Endothelial cell of umbilical vein (primary cell): ENCODE measurements at places on chromosomes 1 and 21. TPM values are rescaled to one million over a fixed set of nuclear protein-coding genes. Genes with fewer than 3 reads are reported as not detected.

DNA sequence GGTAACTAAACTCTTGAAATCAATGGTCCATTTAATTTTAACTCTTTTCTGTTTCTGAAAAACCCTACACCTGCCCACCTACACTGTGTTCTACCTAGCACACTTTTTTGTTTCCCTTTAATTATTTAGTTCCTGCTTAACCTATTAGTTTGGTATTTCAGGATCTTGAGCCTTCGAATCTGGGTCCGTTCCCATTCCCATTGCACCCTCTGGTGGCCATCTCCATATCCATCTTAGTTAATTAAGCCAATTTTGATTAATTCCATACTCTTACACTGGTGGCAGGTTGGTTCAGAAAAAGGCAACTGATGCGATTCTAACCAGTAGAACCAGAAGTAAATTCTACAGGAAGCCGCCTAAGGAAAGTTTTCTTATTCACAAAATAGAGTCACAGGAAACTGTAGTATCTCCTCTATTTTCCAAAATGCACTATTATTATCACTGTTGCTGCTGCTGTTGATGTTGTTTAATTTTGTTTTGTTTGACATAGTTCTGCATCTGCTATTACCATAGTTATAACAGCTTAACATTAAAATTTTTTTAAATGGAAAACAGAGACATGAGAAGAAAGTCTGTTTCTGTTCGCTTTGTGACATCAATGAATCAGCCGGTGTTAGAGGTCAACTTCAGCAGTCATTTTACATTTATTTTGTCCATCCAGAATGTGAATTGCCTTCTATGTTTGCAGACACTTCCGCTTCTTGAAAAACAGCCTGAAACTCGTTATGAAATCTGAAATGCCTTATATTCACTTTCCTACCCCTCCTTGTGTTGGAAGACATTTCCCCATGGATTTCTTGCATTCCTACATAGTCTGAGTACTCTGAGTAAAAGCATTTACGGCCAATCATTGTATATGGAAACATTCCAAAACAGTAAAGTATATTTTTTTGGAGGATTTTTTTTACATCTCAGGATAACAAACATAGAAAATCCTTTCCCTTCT, 115.5 kb upstream of the NCAM2 start:
- H3K27ac ChIP-seq: no peak overlapping the region
- no peaks in the 10 kb centered on the region for H3K36me3 ChIP-seq
- DNase-seq: peak; percentile 16
- no peak overlapping the region for H3K4me3 ChIP-seq

Gene SHISAL2A
- total RNA-seq: not detected in 2 replicates

Gene TRIM58
- total RNA-seq: not detected in 2 replicates

Gene SPRR5
- total RNA-seq: not detected in 2 replicates
